ENCODE measurements at places on chromosomes 1 and 21.

DNA sequence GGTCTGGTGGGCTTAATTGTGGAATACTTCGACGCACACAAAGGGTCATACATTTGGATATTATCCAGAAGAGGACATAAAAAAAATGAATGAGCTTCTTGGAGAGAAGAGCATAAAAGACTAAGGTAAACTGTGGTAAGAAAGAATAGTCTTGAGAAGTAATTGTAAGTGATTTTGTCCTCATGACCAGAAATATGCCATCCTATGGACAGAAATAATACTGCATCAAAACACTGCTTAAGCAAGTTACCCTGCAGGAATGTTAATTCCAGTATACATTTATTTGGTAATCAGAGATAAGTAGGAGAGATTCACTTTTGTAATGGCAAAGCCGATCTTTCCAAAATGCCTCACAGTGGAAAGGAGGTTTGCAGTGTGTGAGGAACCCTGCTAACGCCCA lies 111.9 kb downstream of the NRIP1 start:
- no peak for DNase-seq

DNA sequence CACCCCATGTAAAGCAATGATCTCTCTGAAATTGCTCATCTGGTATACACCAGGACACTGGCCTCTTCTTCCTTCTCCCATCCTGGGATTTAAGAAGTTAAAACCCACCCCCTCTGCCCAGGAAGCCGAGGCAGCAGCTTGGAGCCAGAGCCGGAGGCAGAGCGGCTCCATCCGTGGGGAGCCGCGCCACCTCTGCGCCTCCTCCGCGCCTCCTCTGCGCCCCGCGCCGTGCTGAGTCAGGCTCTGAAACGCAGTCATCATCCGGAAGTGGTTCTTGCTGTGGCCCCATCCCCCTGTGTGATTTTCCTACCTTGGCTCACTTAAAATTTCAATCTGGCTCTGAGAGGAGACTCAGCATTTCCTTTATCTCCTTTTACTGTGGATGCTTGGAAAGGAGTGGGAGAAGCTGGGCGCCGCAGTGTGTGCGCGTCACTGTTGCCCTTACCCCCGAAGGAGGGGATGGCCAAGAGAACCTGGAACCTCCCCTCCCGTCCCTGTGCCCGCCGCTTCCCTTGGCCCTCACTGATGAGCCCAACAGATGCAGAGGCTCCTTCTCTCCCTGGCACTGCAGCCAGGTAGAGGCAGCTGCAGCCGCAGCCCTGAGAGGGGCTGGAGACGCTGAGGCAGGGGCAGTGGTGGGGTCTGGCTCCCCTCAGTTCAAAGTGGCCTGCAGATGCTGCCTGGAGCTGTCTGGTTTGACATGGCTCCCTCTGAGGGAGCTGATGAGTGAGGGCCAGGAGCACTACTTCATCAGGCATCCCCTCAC lies 15.3 kb upstream of the NPHP4 start:
- DNase-seq, result no peak

- DNase-seq, result peak; percentile 87
These were observed 674 bp upstream of the ATXN7L2 start for GRCh38 chr1:109482791-109483671.

GRCh38 chr1:228334954-228335353 lies 71.7 kb downstream of the TRIM11 start:
- DNase-seq, result no peak

DNA sequence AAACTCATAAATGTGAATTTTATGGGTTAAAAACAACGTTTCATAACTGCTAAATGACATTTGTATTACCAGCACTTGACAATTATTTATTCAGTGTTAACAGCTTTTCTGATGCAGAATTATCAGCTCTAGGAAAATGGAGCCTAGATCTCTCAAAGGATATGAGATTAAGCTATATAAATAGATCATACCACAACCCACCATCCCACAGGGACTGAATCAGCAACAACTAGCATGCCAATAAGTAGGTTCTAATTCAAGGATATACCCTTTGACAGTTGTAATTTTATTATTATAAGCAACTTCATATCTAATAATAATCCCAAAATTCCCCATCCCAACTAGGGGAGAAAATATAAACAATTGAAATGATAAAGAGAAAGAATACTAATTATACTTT lies 275.4 kb upstream of the RGS18 start:
- no peak for DNase-seq

GRCh38 chr1:91891454-91891853 lies 5.5 kb upstream of the TGFBR3 start:
- DNase-seq, result no peak

GRCh38 chr1:205878026-205878425 lies 28.1 kb upstream of the PM20D1 start:
- no peak for DNase-seq

- DNase-seq, result no peak
These were observed 357.9 kb upstream of the USP24 start for GRCh38 chr1:55572878-55573734.

DNA sequence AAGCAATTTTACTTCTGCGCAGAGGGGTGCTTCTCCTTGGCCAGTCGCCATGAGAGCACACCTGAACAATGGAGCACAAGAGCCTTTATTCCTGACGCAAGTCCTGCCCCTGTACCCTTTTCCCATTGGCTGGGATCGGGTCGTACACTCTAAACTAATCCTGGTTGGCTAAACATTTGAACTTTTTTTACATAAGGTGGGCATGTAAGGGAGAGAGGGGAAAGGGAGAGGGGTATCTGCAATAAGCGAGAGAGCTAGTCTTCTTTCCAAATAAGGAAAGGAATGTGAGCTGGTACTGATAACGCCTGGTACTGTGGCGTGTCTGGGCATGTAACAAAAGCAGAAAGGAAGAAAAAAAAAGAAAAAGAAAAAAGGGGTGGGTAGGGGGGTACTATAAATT lies 21.8 kb downstream of the MFSD2A start:
- no peak for DNase-seq

- no peak for DNase-seq
These were observed 86.9 kb downstream of the GRIK3 start for GRCh38 chr1:36947384-36947783.

GRCh38 chr1:110798691-110799256 lies 74.2 kb upstream of the CD53 start:
- DNase-seq, result no peak

DNA sequence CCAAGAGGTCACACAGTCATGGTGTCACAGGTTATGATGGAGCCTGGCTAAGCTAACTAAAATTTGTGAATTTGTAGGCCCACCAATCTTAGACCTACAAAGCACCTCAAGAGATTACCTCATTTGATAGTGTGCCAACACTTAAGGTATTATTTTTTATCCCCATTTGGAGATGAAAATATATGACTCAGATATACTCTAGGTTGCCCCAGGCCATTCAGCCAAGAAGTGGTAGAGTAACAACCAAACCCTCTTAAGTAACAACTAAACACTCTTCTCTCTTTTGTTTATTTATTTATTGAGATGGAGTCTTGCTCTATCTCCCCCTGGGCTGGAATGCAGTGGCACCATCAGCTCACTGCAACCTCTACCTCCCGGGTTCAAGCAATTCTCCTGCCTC lies 14.3 kb downstream of the NPL start:
- DNase-seq, result no peak

- DNase-seq, result no peak
These were observed 1652.0 kb downstream of the MRPL39 start for GRCh38 chr21:23955135-23955843.

- no peak for DNase-seq
These were observed 71.3 kb downstream of the ATP5PO start for GRCh38 chr21:33844104-33844889.

DNA sequence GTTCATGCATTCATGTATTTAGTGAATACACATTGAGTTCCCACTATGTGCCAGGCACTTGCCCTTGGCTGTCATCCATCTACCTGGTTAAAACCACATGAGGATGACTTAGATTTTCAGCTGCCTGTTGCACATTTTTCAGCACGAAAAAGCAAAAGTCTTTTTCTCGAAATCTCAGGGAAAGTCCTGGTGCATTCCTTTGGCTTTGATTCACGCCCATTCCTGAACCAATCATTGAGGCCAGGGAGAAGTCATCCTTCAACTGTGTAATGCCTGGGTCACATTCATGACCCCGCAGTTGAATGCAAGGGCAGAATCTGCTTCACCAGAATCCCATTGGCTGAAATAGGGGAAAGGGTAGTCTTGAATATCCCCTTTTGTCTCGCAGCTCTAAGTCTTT lies 84.4 kb downstream of the RNF220 start:
- DNase-seq, result no peak

GRCh38 chr21:17786071-17786850 lies 32.9 kb downstream of the C21orf91 start:
- DNase-seq, result no peak

GRCh38 chr1:212512816-212513559 lies 80.3 kb downstream of the NENF start:
- DNase-seq, result no peak

GRCh38 chr1:147243228-147243685 lies 773 bp downstream of the CHD1L start:
- peak; percentile 86 for DNase-seq

GRCh38 chr1:160607011-160607671 lies 27.8 kb upstream of the CD84 start:
- peak; percentile 66 for DNase-seq

DNA sequence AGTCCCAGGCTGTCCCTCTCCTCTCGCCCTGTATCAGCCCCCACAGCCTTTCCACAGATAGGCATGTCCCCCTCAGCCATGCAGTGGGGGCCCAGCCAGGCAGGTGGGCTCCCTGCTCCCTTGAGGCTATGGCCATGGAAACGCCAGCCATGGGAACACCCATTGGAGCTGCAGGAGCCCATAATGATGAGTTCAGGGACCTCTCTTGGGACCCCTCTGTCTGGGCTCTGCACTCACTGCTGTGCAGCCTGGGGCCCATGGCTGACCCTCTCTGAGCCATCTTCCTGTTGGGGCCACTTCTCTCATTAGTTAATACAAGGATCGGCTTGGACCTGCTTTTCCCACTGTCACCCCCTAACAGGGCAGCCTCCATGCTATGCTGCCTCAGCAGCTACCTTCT lies 33.2 kb downstream of the WNT3A start:
- no peak for DNase-seq

DNA sequence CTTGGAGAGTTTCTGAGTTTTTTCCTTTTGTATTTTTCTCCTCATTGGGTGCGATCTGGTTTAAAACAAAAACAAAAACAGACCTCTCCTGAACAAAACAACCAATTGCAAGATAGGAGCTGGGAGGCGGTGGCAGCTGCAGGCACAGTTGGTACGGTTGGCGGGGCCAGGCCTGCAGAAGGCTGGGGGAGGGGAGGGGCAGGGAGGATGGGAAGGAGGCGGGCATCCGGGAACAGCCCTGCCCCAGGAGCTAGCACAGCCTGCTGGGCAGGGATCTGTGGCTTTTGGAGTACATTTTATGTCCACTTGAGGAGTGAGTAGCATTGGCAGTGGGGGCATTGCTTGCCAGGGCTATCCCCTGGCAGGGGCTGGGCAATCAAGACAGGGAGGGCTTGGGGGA lies 5.2 kb downstream of the CAPN9 start:
- peak; percentile 68 for DNase-seq

GRCh38 chr1:211598514-211598913 lies 19.6 kb upstream of the SLC30A1 start:
- no peak for DNase-seq

- DNase-seq, result no peak
These were observed 25.3 kb downstream of the DSTYK start for GRCh38 chr1:205186191-205186590.

- no peak for DNase-seq
These were observed 114.7 kb downstream of the TNR start for GRCh38 chr1:175628548-175629317.

DNA sequence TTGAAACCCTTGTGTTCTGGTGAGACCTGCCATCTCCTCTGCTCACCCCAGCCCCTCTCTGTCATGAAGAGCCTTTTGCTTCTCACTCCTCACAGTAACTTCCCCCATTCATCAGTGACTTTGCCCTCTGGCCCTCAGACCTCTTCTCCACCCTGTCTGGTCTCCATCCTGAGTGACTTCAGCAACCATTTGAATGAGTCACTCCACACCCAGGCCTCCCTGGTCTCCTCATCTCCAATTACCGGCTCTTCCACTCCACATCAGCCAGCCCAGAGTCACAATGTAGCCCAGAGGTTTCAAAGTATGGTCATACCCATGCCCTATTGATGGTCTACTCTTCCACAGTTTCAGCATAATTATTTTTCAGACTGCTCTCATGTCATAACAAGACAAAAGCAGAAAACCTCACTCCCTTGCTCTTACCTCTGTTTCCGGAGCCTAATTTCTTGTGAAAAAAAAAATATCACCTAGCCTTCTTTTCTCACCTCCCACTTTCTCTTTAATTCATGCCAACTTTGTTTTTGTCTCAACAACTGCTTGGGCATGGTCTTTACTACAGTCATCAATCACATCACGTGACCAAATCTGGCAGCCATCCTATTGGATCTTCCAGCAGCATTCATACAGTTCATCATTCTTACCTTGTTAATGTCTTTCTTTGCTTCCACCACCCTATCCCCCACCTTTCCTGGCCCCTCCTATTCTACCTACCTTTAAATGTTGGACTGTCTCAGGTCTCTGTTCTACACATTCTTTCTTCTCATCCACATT lies 35.6 kb upstream of the NEK7 start:
- no peak for DNase-seq

- DNase-seq, result no peak
These were observed 122.6 kb upstream of the C1orf174 start for GRCh38 chr1:4022715-4023114.

GRCh38 chr1:177975588-177976495 lies 6.0 kb upstream of the SEC16B start:
- no peak for DNase-seq

DNA sequence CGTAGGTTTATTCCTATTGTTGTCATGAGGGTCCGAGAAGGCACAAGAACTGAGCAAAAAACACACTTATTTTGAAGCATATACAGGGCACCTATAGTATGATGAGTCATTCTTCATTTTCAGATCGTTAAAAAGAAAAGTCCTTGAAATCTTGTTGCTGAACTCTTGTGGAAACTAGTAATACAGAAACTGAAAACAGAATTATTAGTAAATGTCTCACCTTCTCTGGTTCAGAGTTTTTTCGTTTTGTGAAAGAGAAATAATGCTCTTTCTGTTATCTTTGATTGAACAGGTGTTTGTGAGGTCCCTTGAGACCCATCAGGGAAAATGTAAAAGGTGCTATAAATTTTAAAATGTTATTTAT lies 102.0 kb upstream of the COA6 start:
- no peak for DNase-seq

- no peak for DNase-seq
These were observed 671 bp downstream of the HNRNPU start for GRCh38 chr1:244863491-244864252.

DNA sequence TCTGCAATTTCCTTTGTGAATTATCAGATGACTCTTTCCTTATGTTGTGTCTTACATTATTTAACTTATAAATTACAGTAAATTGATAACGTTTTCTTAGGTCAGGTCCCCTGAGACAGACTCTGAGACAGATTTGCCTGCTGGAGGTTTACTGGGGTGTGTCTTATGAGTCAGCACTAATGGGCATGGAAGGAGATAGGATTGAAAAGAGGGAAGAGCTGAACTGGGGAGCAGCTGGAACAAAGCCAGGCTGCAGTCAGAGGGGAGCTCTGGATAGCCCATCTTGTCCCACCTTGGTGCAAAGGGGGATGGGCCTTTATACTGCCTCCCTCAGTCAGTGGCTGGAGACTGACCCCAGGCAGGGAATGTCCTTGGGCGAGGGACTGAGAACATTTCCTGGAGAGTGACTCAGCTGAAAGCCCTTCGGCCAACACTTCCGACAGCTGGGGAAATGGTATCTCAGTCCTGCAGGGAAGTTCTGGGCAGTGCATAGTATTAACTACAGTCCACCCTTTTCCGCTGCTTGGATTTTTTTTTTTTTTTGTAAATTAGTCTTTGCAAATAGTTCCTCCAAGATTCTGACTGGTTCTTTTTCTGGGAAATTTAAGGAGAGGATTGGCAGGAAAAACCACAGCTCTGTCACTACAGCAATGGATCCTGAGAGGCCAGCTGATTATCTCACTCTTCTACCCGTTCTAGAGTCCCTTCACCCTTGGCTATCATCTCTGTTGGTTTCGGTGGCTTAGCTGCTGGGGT lies 39.1 kb upstream of the CDC42BPA start:
- no peak for DNase-seq

All from NCI-H526 treated with DMSO at 0.1 percent for 48 hours (cell line).